ENCODE measurements at places on chromosomes 7 and 10. TPM values are rescaled to one million over a fixed set of nuclear protein-coding genes. Genes with fewer than 3 reads are reported as not detected.

GRCh38 chr10:97713826-97714400 is 383 bp downstream of the MARVELD1 start:
- peak overlapping the region; percentile 99 for H3K27ac ChIP-seq
- peaks cover 24% of the 10 kb centered on the region for H3K36me3 ChIP-seq
- peak overlapping the region; percentile 97 for H3K4me3 ChIP-seq

DNA sequence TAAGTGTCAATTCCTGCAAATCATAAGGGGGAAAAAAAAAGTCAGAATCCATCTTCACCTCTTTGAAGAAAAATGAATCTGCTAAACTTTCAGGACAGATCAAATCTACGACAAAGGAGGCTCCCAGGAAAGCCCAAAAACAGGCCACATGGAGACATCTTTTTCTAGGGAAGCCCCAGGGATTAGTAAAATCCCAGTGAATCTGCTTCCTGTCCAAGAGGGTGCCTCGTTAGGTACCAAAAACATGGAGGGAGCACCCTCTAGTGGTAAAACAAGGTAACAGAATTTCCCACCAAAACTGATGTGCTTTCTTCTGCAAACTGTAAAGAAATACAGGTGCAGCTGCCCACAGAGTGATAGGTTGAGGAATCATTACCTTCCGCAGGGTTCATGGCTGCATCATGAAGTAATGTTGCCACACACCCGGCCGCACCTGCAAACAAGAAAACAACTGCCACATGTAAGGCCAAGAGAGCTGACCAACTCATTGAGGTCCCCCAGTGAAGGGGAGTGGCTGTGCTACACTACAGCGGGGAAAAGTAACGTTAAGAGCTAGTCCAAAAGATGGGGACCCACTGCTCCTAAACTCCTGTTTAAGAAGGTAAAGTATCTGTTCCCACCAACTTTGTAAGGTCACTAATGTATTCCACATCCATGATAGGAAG is 7.9 kb downstream of the SLC25A28 start:
- H3K4me1 ChIP-seq: no peaks in the 10 kb centered on the region
- no peak overlapping the region for H3K4me3 ChIP-seq
- H3K27me3 ChIP-seq: no peaks in the 10 kb centered on the region
- peak; percentile 62 for DNase-seq
- H3K36me3 ChIP-seq: peaks cover 26% of the 10 kb centered on the region
- H3K27ac ChIP-seq: no peak overlapping the region

GRCh38 chr10:71998840-71999194 is 34.6 kb downstream of the CHST3 start:
- H3K4me1 ChIP-seq: peaks cover 36% of the 10 kb centered on the region
- no peaks in the 10 kb centered on the region for H3K27me3 ChIP-seq
- H3K27ac ChIP-seq: peak overlapping the region; percentile 80

Gene SCART1
- 0.28 TPM for total RNA-seq

Gene MACC1
- under 0.01 TPM for total RNA-seq

Gene FAM237B
- not detected for total RNA-seq

Gene ZPBP
- not detected for total RNA-seq

Gene MRLN
- not detected for total RNA-seq
